Esophagus squamous epithelium (tissue), 5 donors: ENCODE measurements at places on chromosomes 5 and 9.

- DNase-seq: no peak
These were observed 162.0 kb upstream of the CDKN2B start for GRCh38 chr9:22170990-22171670.

DNA sequence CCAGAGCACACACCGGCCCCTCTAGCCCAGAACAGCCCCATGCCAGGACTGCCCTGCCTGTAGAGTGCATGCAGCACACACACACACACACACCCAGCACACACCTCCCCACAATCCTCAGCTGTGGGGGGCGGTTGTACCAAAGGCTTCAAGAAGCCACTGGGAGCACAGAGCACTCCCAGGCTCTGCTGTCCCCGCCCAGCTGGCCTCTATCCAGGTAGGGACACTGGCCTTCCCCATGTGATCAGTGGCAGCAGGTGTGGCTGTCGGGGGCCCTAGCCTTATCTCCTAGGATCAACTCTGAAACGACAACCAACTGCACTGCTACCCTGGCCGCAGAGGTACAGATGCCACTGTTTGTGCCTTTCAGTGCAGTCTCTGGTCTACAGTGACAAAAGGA is 2.0 kb downstream of the ANAPC2 start:
- DNase-seq: no peak

- no peak for DNase-seq
These were observed 46.2 kb downstream of the SLC28A3 start for GRCh38 chr9:84294241-84294950.

DNA sequence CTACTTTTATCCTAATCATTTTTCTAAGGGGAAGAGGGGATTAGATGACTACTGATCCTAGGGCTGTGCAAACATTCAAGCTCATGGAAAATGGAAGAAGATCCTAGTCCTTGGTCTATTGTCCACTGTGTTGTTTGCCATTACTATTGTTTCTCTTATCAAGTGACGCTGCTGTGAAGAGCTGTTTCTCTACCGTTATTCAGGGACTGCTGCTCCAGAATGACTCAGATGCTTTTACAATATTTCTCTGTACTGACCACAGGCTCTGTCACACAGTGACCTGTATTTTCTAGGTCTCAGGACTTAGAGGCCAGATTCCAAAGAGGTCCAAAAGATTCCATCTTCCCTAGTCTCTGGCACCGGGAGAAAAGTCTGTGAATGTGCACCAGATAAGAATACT is 159.5 kb upstream of the CHD1 start:
- DNase-seq: no peak

GRCh38 chr5:176578391-176578808 is 29.3 kb downstream of the CDHR2 start:
- no peak for DNase-seq

GRCh38 chr5:148794729-148795561 is 31.5 kb upstream of the ADRB2 start:
- DNase-seq: no peak

GRCh38 chr5:176447591-176447977 is 601 bp upstream of the FAF2 start:
- no peak for DNase-seq

DNA sequence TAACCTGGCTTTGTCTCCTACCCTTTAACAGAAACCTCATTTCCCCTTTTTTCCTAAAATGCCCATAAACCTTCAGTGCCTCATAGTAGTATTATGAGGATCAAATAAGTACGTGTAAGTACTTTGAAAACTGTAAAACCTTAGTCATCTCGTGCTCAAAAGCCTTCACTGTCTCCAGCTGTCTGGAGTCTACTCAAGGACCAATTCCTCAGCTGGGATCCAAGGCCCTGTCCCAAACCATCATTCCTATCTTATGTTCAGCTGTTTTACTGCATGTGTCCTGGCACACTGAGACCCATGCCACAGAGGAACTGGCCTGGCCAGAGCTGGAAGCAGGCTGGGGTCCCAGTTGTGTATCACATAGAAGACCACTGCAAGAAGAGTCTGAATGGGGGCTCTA is 15.9 kb downstream of the ADAMTSL1 start:
- no peak for DNase-seq

DNA sequence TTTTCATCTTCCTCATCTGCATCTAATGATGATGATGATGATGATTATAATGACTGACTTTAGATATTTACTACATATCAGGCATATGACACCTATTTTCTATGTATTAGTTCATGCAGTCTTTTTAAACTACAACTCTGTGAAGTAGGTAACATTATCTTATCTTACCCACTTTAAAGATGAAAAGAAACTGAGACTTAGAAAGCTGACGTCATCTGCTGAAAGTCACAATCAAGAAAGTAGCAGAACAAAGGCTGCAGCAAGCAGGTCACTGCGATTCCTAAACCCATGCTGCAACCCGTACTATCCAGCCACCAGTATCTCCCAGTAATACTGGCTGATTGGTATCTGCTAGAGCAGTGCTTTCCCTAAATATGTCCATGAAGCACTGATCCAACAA is 40.1 kb upstream of the INSYN2B start:
- DNase-seq: no peak

DNA sequence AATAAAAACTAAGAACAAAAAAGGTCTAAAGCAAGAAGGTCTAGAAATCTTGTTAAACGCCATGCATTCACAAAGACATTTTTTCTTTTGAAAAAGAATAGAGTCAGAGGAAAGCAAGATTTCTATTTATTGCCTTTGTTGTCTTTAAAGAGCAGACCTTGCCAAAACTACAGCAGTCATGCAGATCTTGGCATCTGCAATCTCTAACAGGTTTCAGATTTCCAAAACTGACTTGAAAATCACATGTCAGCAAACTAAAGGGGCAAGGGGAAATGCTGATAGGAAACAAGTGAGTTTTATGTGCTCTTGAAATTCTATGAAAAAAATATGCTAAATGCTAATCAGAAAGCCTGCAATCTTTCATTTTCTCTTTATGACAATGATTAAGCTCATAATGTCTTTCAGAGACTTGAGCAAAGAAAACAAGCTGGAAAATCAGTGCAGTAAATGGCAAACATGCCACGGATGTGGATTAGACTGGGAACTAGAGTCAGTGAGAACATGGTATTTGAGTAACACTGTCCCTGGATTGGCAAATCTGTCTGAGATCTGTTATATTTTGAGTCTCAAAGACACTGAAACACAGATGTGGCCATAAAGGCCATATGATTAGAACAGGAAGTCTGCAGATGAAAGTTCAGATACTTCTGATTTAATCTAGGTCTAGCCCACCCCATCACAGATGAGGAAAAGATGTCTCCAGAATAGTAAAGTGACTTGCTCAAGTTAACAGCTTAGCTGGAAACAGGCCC is 361.4 kb upstream of the RPS23 start:
- no peak for DNase-seq

- no peak for DNase-seq
These were observed 32.4 kb downstream of the GNAQ start for GRCh38 chr9:77999231-77999631.

DNA sequence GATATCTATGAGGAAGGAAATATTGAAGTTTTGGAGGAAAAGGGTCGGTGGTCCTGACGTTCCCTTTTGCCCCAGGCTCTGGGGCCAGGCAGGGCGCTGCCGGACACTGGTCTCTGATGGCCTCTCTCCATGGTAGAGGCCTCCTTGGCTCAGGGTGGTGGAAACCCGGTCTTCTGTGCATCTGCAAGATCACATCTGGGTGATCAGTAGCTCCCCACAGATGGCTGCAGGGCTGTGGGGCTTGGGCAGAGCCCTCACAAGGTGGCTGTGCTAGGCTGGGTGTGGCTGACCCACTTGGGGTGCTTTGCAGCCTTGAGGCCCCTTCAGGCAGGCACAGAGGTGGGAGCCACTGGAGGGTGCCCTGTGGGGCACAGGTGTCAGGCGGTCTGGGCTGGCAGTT is 53.9 kb upstream of the RNU6ATAC start:
- no peak for DNase-seq

DNA sequence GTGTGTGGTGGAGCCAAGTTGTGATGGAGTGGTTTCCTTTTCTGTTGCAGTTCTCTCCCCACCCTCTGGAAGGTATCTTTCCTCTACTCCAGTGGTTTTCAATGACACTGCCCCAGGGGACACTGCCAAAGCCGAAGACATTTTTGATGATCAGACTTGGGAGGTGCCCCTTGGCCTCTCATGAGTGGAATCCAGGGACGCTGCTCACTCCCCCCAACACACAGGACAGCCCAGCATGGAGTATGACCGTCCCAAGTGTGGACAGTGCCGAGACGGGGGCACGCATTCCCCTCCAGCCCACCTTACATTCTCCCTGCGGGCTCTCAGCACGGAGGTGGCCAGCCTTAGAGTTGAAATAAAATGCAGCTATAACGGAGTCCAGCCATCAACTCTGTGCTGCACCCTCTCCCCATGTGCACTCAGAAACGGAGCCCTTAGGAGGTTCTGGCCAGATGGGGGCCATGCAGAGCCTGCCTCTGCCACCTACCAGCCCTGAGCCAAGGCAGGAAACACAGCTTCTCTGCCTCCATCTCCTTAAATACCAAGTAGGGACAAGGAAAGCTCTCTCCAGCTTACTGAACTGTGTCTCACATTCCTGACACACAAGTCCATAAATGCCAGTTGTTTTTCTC is 150.8 kb downstream of the ROR2 start:
- no peak for DNase-seq

DNA sequence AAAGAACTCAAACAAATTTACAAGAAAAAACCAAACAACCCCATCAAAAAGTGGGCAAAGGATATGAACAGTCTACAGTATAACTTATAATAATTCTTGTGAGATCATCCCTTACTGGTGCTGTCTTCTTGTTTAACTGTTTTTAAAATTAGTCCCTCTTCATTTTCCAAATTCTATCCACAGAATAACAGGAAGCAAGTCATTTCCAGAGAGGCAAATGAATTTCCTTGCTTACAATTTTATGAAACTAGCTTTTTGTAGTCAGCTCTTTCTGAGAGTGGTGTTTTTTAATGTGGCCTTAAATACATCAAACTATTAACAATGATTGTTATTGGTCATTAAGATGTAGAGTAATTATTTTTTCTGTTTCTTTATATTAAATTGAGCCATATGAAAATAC is 40.6 kb downstream of the FAM174A start:
- DNase-seq: no peak

DNA sequence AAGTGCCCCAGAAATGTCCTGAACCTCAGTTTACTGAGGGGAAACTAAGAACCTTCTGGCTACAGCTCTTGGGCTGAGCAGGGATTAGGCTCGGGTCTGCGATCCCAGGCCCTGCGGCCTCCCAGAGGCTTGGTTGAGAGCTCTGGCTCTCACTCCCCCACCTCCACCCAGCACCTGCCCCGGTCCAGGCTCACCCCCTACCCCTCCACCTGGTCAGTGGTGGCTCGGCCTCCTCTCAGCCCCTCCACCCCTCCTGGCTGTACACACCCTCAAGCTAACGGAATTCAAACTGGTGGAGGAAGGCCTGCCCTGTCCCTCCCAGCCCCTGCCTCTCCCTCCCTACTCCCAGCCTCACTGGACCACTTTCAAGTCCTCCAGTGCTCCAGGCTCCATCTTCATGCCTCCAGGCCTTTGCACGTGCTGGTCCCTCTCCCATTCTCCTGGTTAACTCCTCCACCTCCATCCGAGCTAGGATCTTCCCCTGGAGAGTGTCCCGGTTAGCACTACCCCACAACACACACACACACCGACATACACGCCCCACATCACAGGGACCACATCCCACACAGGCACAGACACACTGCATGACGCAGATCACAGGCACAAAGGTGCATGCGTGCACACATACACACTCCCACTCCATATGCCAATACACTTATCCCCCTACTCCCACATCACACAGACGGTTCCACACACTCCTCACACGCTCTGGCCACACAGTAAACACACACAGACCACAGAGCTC is 130.9 kb downstream of the C9orf50 start:
- no peak for DNase-seq

DNA sequence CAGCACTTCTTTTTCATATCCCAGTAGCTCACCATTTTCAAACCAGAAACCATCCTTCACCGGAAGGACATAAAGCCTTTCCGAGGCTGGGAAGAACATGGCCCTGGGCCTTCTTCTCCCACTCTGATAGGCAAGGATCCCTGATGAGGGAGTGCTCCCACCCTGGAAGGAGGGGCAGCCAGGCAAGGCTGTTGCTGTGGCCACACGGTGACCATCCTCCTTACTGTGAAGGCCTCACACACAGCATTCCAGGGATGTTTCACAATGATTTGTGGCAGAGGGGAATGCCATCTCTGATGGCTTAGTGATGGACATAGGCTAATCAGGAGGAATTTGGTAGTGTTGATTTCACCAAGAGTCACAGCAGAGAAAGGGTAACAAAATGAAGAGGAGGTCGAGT is 130.7 kb downstream of the ADAMTS12 start:
- no peak for DNase-seq

DNA sequence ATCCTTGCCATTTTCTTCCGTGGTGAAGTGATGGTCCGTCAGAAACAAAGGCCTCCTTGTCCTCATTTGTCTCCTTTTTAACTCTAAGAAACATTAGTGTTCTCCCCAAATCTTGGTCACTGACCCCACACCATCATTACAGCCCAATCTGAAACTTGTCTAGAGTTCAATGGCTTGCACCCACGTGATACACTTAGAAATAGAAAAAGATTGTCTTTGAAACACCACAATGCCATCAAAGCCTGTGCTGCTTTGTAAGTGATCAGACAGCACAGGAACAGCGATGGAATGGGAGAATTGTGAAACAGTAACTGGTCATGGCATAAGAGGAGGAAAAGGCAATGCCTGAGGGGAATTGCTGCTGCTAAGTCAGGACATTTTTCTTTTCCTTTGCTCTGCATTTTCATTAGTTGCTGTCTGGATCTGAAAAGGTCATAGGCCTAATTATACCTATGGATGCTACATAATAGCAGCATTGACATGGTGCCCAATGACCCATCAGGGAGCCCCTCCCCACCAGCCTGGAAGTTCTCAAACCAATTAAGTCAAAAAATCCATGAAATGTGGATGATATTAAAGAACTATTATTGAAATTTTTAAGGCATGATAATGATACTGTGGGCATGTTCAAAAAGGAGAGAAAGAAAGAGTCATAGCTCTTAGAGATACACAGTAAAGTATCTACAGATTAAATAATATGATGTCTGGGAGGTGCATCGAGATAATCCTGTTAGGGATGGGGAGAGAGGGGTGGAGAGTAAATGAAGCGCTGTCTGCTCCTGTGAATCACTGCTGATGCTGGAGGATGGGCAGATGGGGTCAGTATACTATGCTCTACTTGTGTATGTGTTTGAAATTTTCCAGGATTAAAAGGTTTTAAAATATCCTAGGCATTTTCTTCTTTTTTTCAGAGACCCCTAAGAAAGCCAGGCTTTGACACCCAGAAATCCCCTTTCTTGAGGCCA is 83.6 kb downstream of the ENC1 start:
- no peak for DNase-seq

- no peak for DNase-seq
These were observed 110.6 kb downstream of the TMEM161B start for GRCh38 chr5:88158056-88158455.
